ENCODE measurements at places on chromosomes 1 and 21.
A peak's percentile ranks its signal among the peaks of the same experiment; 100 is the strongest.

GRCh38 chr1:150165622-150166612, 16.2 kb downstream of the PLEKHO1 start:
- peak; percentile 80 for DNase-seq

DNA sequence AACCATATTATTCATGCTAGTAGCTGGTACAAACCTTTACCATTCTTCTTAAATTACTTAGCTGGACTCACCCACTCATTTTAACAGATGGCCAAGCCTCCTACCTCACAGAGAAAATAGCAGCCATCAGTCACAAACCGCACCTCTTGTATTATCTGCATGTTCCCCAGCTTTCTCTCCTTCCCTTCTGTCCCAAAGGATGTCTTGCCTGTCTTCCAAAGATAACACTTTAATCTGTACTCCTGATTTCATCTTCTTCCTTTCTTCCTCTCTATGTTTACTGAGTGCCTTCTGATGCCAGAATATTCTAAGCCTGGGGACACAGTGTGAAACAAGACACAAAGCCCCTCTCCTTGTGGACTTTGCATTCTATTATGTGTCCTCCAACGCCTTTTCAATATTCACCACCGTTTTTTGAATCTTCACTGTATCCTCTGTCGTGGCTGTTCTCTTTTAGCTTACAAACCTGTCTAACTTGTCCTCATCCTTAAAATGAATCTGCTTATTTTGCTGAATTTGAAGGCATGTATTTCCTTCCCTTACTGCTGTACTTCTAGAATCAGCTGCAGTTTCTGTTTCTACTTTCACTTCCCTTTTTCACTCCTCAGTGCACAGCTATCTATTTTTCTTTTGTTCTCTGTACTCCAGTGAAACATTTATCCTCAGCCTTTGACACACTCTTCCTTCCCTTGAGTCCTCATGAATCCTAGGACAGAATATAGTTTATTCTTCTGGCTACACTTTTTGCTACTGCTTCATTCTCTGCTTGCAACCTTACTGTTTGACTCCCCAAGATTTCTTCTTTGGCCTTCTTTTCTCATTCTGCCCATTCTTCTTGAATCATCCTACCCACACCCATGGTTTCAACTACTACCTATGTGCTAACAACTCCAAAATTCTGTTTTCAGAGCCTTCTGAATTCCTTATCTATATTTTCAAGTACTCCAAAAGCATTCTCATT, 216.9 kb upstream of the SAMSN1 start:
- no peak for DNase-seq

GRCh38 chr21:19228226-19228625, 824.6 kb upstream of the TMPRSS15 start:
- no peak for DNase-seq

- no peak for DNase-seq
Measured at GRCh38 chr1:228799924-228800323, 64.6 kb downstream of the RHOU start.

- DNase-seq: no peak
Measured at GRCh38 chr1:174401075-174401474, 46.7 kb upstream of the GPR52 start.

DNA sequence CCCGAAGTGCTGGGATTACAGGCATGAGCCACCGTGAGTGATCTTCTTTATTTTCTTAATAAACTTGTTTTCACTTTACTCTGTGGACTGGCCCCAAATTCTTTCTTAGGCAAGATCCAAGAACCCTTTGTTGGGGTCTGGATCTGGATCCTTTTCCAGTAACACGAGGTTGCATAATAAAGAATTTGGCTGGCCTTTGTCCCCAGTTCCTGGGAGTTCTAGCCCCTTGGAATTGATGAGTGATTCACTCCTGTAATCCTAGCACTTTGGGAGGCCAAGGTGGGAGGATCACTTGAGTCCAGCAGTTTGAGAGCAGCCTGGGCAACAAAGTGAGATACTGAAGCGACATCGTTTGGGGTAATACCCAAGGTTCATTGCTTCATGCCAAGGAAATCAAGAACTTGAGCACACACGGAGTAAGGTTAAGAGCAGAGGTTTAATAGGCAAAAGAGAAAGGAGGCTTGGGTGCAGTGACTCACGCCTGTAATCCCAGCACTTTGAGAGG, 2.2 kb upstream of the TOMM20 start:
- DNase-seq: no peak

- DNase-seq: no peak
Measured at GRCh38 chr1:150528196-150528595, 12.6 kb downstream of the FALEC start.

DNA sequence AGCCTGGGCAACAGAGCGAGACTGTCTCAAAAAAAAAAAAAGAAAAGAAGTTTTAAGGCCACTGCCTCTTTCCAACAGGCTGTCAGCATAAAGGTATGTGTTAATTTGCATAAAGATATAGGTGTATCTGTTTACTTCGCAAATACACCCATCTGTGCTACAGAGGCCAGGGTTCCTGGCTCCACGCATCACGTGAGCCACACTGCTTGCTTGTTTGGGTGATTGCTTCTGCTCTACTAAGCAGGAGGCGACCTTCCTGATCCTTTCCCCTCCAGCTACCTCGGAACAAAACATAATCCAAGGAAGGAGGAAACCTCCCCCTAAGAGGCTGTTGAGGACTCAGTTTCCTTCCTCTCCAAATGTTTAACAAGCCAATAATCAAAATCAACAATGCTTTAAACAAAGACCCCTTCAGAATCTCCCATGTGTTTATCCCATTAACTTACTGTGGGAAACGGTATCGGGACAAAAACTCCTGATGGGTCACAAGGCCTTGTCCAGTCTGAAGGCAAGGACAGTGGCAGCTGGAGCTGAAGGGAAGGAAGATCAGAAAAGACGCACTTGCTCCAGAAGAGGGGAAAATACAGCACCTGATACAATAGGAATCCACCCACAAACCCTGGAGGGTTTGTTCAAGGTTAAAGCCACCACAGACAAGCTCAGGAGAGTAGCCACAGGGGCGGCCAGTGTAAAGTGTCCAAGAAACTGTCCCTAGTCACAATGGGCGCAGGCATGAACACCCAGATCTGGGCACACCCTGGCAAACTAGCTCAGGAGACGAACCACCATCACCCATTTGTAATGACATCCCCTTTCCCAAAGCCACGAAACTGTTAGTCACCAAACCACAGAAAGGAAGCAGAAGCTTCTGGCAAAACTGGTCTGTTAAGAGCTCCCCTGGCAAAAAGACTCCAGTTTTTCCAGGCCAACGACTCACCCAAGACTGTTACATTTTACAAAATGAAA, 17.2 kb downstream of the CTNNBIP1 start:
- no peak for DNase-seq

GRCh38 chr1:96772972-96773371, 51.4 kb downstream of the PTBP2 start:
- DNase-seq: no peak

DNA sequence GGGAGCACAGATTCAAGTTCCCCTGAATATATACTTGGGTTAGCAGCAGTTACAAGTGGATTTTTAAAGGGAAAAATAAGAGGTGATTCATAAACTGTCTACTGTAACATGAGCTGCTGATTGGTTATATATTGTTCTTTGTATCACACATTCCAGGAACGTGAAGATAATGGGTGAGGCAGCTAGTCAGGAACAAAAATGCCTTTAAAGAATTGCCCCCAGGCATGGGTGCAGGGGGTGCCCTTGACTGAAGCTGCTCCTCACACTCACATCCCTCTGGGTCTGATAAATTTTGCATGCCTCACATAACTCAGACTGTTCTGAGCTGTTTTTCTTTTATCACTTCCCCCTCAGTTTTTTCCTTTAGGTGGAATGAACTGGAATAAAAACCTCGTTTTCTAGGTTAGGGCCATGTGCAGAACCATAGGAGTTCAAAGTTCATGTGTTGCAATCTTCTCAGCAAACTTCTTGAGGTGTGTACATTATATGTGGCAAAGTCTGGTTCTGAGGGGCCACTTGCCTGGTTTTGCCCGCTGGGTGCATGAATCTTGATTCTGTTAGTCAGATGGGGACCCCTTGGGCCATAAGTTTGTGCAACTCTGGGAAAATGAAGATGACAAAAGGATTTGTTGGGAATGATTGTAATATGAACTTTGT, 21.1 kb downstream of the TBX19 start:
- no peak for DNase-seq

DNA sequence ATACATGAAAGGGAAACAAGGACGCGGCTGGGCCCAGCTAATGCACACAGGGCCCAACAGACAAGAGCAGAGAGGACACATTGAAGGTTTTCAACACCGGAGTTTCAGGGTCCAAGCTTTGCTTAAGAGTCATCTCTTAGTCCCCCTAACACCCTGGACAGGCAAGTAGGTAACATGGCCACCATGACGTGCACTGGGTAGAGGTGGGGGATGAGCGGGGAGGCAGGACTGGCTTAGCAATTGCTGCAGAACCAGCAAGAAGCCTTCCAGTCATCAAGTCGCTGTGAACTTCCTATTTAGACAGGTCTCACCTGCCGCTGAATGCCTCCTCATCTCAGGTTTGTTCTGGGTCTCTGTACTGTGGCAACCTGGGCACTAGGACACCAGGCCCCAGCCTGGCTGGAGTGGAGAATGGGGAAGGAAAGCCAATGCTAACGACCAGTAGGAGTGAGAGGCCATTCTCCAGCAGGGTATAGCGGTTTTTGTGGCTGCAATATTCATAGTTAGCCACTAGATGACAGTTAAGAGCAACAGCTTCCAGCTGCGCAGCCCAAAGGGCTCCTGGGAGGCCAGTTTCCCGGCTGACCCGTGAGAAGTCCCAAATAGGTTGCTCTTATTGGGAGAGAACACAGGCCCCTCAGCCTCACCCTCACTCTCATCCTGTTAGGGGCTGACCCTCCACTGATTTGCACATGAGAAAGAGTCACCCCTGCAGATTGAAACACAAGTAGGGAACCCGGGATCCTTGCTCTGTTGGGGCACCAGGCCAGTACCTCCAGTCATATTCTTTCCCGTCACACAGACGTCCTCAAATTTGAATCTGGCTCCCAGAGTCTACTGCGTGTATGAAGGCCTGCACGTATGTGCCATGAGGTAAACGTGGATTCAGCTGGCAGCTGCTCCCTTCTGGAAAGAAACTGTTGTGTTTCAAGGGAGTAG, 6.0 kb upstream of the PIGC start:
- peak; percentile 13 for DNase-seq

Measured in NCI-H1694 treated with DMSO at 0.1 percent for 48 hours (cell line).